AG09309 (cell line): ENCODE measurements at places on chromosomes 16 and 17.

DNA sequence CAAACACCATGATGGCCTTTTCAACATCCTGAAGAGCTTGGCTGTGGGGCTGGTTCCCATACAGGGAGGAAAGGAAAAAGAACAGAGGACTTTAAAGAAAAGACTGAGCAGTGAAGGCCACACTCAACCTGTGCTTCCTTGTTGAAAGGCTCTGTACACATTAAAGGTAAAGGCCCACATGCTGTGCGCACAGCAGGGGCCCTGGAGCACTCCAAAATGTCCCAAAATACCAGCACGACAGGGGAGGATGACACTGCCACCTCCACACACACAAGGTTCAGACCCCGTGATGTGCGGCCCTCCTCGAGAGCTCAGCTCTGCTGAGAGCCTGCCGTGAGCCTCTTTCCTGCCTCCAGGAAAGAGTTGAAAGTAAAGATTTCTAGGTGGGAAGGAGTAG lies 36.5 kb downstream of the FANCA start:
- DNase-seq: no peak

DNA sequence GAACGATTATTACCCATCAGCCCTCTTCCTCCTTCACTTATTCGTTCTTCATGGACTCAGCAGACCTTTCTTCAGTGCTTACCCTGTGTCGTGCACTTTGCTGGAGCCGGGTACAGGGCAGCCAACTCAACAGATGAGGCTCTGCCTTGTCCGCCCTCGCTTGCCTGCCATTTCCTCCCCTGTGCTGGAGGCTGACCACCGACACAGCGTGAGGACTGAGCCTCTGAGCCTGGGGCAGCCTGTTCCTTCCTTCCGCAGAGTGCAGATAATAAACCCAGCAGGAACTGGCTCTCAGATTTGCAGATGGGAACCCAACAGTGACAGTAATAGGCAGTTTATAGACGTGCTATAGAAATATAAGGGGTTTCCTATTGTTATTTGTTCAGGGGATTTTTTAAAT lies 7.0 kb upstream of the SLC39A11 start:
- DNase-seq: no peak

DNA sequence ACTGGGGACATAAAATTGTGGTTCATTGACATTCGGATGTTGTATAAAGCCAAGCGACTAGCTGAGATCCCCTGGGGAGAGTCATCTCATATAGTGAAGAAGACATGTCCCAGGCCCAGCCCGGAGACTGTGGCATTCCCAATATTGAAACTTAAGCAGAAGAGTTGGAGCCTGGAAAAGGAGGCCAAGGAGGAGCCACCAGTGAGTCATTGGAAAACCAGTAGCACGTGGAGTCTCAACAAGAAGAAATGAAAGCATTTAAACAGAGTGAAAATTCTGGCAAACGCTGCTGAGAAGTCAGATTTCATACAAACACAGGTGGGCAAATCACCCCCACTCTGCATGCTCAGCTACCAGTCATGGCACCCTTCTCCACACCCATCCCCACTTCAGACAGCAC lies 9.4 kb upstream of the ELAC2 start:
- DNase-seq: no peak

- no peak for DNase-seq
These were observed 21.2 kb downstream of the METTL9 start for GRCh38 chr16:21620592-21620991.

DNA sequence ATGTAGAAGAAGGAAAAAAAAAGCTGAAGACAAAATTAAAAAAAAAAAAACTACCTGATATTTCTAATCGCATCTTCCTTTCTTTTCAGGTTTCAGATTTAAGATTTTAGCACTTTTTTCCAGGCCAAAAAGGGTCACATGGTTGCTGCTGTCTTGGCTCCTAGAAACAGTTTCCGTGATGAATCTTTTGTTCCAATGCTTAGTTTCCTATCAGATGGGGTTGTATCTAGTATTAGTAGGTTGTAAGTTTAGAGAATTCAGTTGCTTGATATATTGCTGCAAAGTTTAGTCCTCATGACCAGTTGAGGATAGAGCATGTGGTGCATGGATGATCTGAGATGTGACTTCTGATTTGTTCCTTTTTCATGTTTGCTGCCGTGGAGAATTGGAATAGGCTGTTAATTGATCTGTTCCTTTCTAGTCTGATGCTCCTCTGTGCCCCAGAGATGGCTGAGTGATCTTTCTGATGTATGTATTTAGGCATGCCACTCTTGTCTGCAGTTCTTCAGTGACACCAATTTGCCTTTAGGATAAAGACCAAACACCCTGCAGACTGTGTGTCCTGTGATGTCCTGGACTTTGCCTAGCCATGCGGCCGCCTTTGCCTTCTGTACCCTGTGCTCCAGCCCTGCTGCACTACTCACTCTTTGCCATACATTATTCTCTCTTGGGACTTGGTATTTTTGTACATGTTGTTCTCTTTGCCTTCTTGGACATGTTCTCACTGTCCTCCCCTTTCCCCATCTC lies 94.0 kb downstream of the MRTFB start:
- no peak for DNase-seq

DNA sequence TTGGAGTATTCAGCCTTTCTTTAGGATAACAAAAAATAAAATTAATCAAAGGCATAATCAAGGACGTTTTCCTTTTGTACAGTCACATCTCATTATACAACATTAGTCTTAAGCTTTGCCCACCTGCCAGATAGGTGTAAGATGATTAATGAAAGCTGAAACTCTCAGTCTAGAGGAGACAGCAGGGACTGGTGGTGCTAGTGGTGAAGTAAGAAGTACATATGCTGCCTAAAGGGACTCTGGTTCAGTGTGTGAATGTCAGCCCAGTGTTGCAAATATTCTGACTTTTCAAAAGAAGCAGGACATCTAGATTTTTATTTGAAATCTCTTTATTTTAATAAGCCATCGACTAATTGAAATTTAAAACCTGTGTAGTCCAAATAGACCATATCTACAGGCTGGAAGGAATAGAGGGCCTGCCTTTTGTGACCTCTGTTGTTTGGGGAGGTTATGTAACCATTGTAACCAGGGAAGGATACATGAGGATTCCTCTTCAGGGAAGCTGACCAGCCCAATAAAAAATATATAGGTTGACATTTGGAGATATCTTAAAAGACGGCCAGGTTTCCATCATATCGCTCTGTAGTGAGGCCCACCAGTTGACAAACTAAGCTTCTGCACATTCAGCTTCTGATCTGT lies 54.1 kb downstream of the FTO start:
- DNase-seq: no peak

DNA sequence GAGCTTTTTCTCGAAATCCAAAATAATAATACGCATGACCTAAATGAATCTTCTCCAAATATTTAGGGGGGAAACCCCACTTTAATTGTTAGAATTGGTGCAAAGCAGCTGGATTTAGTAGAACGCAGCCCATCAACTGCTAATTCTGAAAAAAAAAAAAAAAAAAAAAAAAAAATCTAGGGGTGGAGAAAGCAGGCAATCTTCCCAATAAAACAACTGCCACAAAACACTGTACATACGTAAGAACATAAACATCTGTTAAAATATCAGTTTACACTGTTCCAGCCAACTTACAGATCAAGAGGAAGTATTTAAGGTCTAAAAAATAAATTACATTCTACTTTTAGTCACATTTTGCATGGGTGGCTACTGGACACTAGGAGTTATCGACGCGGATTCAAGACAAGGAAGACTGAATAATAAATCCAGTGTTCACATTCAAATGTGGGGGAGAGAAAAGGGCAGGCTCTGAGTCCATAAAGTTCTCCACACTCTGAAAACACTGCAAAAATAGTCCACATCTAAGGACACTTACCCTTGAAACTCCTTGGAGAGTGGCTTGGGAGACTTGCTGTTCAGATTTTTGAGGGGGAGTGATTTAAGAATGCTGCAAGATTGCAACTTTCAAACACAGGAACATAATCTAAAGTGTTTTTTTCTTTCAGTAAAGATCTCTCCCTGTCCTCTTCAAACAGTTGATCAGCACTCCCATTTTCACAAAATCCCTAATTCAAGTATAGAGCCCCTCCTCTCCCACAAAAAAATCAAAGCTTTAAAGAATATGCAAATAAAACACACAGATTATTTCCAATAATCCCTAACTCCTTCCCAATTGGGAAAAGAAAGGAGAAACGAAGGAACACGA lies 1.3 kb downstream of the APPBP2 start:
- DNase-seq: no peak

DNA sequence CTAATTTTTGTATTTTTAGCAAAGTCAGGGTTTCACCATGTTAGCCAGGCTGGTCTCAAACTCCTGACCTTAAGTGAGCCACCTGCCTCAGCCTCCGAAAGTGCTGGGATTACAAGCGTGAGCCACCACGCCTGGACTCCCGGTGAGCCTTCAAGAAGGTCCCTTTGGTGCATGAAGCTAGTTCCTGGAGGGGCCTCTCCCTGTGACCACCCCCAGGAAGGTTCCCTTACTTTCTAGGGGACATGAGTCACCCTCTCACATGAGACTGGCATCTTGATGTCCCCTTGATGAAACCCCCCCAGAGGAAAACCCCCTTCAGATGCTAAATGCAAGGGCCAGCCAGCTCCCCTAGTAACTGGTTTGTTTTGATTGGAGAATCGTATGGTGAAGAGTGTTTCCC lies 12.8 kb downstream of the CARHSP1 start:
- no peak for DNase-seq

- DNase-seq: no peak
These were observed 11.3 kb upstream of the DHRS7C start for GRCh38 chr17:9802697-9803096.

DNA sequence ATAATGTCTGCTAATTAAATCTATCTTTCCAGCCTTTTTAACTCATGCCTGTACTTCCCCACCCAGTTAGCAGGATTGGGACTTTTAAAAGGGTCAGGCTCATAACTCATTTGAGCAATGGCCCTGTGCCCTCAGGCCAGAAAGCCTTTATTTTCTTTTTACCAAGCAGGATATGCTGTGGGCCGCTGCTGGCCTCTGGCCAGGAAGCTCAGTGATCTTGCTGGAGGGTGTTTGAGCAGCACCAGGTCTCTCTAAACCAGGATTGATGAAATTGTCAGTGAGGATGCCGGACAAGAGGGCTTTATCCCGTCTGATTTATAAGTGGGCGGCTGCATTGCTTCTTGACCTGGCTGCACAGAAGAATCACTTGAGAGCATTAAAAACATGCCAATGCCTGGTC lies 187.8 kb downstream of the RAB11FIP4 start:
- DNase-seq: no peak

GRCh38 chr17:67208232-67208631 lies 36.8 kb downstream of the HELZ start:
- no peak for DNase-seq

DNA sequence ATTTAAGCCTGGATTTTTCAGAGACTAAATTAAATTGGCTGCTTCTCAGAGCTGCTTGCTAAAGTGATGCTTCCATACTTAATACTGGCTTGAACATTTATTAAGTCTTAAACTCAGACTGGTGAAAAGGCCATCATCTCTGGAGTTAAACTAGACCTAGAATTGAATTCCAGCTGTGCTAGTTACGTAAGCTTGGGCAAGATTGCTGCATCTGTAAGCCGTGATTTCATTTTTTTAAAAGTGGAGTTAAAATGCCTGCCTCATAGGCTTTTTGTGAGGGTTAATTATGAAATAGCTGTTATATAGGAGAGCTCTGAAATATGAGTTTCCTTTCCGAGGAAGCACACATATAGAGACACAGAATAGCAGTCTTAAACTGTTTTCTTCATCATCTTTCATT lies 84.7 kb downstream of the VAT1L start:
- DNase-seq: no peak

DNA sequence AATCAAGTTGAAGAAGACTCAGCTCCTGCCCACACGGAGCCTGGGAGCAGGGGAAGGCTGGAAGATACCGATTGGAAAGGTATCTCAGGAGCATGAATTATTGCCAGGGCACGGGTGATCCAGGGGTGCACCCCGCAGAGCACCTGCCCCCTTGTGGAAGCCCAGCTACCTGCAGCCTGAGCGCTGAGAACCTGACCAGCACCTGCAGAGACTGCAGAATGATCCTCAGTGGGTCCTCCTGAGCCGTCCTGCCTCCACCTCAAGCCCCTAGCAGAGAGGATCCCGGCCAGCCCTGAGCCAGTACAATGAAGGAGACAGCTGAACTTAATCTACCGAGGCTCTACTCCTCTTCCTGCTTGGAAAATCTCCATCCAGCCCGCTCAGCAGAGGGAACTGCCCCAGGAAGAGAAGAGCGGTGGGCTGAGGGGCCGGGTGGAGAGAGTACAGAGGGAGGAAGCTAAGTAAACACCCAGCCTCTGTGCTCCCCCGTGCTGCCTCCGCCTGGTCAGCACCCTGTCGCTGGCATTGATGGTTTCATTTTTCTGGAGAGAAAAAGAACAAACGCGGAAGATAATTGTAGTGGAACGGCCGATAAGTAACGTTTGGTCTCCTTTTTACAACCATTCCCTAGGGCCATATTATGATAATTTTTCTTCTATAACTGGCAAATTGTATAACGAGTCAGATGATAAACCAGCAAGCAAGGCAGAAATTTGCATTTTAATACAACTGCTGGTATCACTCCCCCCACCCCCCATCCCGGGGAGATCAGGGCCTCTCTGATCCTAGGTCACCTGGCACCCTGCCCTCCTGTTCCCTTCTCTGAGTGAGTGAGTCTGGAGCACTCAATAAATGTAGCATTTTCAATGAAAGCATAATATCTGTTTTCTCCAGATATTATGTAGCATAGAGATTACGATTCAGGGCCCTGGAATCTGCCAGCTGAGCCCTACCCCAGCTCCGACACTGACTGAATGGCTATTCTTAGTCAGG lies 204.5 kb upstream of the RPL38 start:
- no peak for DNase-seq

- DNase-seq: no peak
These were observed 43.2 kb downstream of the RPA1 start for GRCh38 chr17:1872976-1873375.

- no peak for DNase-seq
These were observed 93.0 kb upstream of the GPR139 start for GRCh38 chr16:20166531-20167235.

GRCh38 chr17:68656666-68657065 lies 55.5 kb upstream of the FAM20A start:
- no peak for DNase-seq
